Uterus (tissue), 4 donors: ENCODE measurements at places on chromosomes 6 and 20. TPM values are rescaled to one million over a fixed set of nuclear protein-coding genes. Genes with fewer than 3 reads are reported as not detected.

DNA sequence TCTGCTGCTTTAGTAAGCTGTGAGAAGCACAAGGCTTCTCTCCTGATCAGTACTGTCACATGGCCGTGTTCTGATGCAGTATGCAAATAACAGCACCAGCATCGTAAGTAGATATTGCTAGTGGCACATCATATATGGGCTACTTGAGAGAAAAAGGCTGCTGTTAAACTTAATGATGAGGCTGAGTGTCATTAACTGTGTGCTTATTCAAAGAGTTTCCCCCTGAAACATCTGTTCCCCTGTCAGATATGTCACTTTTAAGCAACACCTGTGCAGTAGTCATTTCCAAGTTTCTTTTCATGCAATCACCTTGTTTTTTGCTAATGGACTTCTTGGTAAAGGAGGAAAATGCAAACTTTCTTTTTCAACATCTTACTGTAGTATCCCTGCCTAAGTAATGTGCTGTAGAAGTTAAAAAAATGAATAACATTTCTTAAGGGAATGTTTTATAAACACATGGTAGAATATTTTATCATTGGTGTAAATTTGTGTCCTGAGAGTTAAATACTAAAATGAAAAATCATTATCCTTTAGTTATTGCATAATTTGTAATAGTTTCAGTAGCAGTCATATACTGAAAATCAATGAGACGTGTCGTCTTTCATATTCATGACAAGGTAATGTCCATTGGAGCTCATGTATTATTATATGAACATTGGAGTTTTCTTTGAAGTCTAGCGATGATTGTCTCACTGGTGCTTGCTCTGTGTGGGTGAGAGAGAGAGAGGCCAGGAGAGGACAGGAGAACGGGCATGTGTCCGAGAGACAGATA lies 366.3 kb downstream of the CDKAL1 start:
- no peak for DNase-seq
- H3K27ac ChIP-seq: no peak overlapping the region
- H3K27me3 ChIP-seq: no peaks in the 10 kb centered on the region
- no peaks in the 10 kb centered on the region for H3K4me1 ChIP-seq

GRCh38 chr6:52305948-52306767 lies 21.6 kb upstream of the MCM3 start:
- H3K27me3 ChIP-seq: no peaks in the 10 kb centered on the region
- H3K4me3 ChIP-seq: no peak overlapping the region
- no peaks in the 10 kb centered on the region for H3K4me1 ChIP-seq
- no peaks in the 10 kb centered on the region for H3K36me3 ChIP-seq
- peak overlapping the region; percentile 35 for H3K27ac ChIP-seq
- no peak for DNase-seq

GRCh38 chr6:143746202-143747119 lies 68.7 kb downstream of the PHACTR2 start:
- peaks cover 17% of the 10 kb centered on the region for H3K4me1 ChIP-seq
- peak overlapping the region; percentile 25 for H3K4me3 ChIP-seq
- H3K27me3 ChIP-seq: no peaks in the 10 kb centered on the region
- H3K27ac ChIP-seq: peak overlapping the region; percentile 82
- no peak for DNase-seq

Gene RPN2
- total RNA-seq: 86.8 TPM

DNA sequence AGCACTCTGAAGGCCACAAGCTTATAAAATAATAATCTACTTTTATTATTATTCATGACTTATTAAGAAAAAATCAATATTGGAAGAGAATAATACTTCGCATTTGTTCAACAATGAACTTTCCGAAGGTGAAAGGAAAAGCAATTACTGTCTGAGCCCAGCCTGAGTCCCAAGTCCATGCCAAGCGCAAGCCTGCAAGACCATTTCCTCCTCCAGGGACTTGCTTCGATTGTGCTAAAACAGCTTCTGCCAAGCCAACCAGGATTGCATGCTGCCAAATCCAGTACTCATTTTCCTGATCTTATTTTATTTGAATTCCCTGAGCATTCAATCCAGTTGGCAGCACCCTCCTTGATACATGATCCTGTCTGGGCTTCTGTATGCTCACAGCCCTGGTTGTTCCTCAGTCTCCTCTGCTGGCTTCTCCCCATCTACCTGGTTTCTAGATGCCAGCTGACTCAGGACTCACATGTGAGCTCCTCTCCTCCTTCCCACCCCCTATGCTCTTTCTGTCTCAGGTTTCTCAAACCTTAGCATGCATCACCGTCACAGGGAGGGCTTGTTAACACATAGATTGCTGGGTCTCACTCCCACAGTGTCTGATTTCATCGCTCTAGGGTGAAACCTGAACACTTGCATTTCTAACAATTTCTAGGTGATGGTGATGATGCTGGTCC lies 55.9 kb upstream of the PSMF1 start:
- no peak overlapping the region for H3K4me3 ChIP-seq
- no peak overlapping the region for H3K27ac ChIP-seq
- no peaks in the 10 kb centered on the region for H3K36me3 ChIP-seq
- DNase-seq: no peak

DNA sequence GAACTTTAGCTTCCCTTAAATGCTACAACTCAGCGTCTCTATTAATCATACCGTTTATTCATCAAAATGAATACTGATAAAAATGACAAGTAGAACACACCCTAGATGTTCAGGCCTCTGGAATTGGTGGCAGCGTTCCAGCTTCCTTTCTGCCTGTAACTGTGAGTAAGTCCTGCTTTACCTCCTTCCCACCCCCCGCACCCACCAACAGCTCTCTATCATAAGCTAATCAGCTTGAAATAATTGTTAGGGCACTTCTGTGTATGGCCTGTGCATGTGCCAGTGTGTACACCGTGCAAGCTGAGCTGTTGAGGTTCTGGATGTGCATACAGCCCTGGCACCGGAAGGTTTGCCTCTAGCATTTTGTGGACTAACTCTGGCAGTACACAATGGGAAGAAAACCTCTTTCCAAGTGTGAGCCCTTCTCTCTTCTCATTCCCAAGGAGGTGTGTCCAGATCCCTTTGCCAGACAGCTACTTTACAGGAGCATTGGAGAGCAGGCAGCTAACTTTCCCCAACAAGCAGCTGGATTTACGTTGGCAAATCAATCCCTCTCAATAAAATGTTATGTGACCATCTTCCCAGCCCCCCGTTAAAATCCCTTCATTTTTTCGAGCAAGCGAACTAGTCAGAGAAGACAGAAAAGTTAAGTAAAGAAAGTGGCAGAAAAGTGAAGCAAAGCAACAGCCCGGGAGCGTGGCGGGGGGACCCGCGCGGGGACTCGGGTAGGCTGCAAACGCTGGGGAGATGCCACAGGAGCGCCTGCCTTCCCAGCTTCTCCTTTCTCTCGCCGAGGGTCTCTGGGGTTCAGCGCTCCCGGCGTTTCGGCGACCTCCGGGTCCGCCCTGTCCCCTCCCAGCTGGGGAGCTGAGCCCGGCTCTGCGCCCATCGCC lies 803 bp upstream of the ADGRG6 start:
- no peaks in the 10 kb centered on the region for H3K36me3 ChIP-seq
- no peak overlapping the region for H3K27ac ChIP-seq
- no peaks in the 10 kb centered on the region for H3K27me3 ChIP-seq

- H3K27me3 ChIP-seq: no peaks in the 10 kb centered on the region
- no peak overlapping the region for H3K27ac ChIP-seq
- no peaks in the 10 kb centered on the region for H3K36me3 ChIP-seq
- H3K4me1 ChIP-seq: no peaks in the 10 kb centered on the region
Measured at GRCh38 chr20:36441416-36441815, 99.9 kb upstream of the MYL9 start.

GRCh38 chr6:139336488-139336887 lies 38.0 kb downstream of the CITED2 start:
- no peak for DNase-seq
- H3K27me3 ChIP-seq: no peaks in the 10 kb centered on the region
- H3K4me1 ChIP-seq: no peaks in the 10 kb centered on the region
- H3K4me3 ChIP-seq: no peak overlapping the region
- H3K27ac ChIP-seq: no peak overlapping the region
- H3K36me3 ChIP-seq: no peaks in the 10 kb centered on the region

Gene SGK2
- 0.77 TPM for total RNA-seq

GRCh38 chr6:37516076-37516919 lies 16.6 kb upstream of the CCDC167 start:
- H3K27ac ChIP-seq: no peak overlapping the region
- no peaks in the 10 kb centered on the region for H3K36me3 ChIP-seq
- no peak for DNase-seq
- H3K4me3 ChIP-seq: no peak overlapping the region
- H3K27me3 ChIP-seq: no peaks in the 10 kb centered on the region

GRCh38 chr6:8855411-8855810 lies 420.1 kb upstream of the SLC35B3 start:
- no peak overlapping the region for H3K4me3 ChIP-seq
- no peaks in the 10 kb centered on the region for H3K36me3 ChIP-seq
- H3K27ac ChIP-seq: no peak overlapping the region
- no peaks in the 10 kb centered on the region for H3K4me1 ChIP-seq

GRCh38 chr6:96923400-96923799 lies 1.1 kb upstream of the KLHL32 start:
- H3K36me3 ChIP-seq: no peaks in the 10 kb centered on the region
- no peaks in the 10 kb centered on the region for H3K4me1 ChIP-seq
- H3K4me3 ChIP-seq: no peak overlapping the region

DNA sequence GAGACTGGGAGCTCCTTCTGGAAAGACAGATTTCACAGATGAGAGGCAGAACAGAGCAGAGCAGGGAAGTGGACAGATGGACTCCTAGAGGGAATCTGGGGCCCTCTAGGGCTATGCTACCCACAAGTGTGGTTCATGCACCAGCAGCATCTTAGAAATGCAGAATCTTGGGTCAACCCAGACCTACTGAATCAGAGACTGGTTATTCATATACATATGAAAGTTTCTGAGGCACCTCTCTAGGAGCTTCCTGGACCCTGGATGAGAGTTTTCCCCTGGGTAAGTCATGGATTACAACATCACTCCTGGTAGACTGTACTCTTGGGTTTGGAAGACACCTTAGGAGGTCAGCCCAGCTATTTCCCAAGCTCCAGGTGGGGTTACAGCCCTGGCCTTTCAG lies 55.4 kb upstream of the SAYSD1 start:
- H3K36me3 ChIP-seq: no peaks in the 10 kb centered on the region
- DNase-seq: no peak
- no peaks in the 10 kb centered on the region for H3K27me3 ChIP-seq
- no peak overlapping the region for H3K4me3 ChIP-seq

Gene C20orf204
- not detected for total RNA-seq

- H3K36me3 ChIP-seq: no peaks in the 10 kb centered on the region
- H3K27me3 ChIP-seq: no peaks in the 10 kb centered on the region
- peak; percentile 91 for DNase-seq
- peak within 1 kb of the TSS; percentile 91 for H3K27ac ChIP-seq
Measured at GRCh38 chr20:33674294-33675135, at the start of gene NECAB3. NECAB3 (minus strand) TSS chr20:33674428; CDS start chr20:33674352, 76 bp downstream.

DNA sequence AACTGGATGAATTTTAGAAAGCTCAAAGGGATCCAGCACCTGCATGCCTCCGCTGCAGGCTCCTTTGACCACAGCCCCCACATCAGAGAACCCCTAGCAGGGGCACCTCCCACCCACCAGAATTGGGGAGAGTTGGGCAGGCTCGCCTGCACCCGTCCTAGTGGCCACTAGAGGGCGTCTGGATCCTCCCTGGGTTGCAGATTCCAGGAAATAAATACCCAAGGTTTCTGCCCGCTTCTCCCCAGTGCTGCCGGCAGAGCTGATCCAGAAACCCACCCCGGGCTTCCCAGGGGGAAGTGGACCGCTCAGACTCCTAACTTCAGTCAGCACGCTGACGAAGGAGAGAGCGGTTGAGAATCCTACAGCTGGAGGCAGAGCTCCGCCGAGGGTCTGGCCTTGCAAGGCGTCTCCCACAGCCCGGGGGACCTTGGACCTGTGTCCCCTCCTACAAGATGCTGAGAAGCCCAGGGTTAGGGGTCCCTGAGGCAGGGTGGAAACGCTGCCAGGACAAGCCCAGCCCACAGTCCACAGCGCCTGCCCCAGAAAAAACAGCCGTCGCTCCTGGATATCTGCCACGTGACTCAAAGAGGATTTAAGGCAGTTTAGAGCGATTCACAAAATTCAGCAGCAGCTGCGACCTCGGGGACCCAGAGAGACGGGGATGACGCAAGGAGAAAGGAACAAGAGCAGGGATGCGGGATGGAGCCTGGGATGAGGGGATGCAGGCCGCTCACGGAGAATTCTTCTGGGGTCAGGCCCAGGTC lies 32.6 kb upstream of the PHACTR3 start:
- H3K27ac ChIP-seq: peak overlapping the region; percentile 46
- peak overlapping the region; percentile 28 for H3K4me3 ChIP-seq
- no peaks in the 10 kb centered on the region for H3K36me3 ChIP-seq
- H3K27me3 ChIP-seq: peaks cover 10% of the 10 kb centered on the region

- DNase-seq: no peak
- H3K4me1 ChIP-seq: no peaks in the 10 kb centered on the region
- no peak overlapping the region for H3K27ac ChIP-seq
- no peak overlapping the region for H3K4me3 ChIP-seq
- no peaks in the 10 kb centered on the region for H3K36me3 ChIP-seq
- no peaks in the 10 kb centered on the region for H3K27me3 ChIP-seq
Measured at GRCh38 chr20:1528811-1529210, 28.7 kb downstream of the SIRPD start.

Gene ULBP3
- 0.61 TPM for total RNA-seq

Gene AKIRIN2
- 6.9 TPM for total RNA-seq

GRCh38 chr6:50847890-50848594 lies 29.4 kb downstream of the TFAP2B start:
- H3K36me3 ChIP-seq: no peaks in the 10 kb centered on the region
- no peak overlapping the region for H3K4me3 ChIP-seq

DNA sequence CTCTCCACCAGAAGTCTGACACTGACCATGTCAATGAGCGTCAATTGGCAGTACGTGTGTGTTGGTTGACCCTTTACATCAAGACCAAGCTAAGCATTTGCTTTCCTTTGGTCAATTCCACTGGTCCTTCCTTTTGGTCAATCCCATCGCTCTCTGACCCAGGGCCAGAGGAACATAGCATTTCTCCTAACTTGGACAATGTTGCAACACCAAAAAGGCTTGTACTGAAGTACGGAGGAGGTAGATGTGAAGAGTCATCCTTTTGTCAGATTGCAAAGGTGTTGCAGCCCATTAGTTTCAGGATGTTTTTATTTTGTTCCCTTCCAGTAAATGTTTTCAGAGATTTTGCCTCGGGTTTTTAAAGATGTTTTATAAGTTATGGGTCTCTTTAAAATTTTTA lies 24.6 kb downstream of the EDN1 start:
- H3K4me1 ChIP-seq: no peaks in the 10 kb centered on the region
- no peaks in the 10 kb centered on the region for H3K27me3 ChIP-seq
- H3K36me3 ChIP-seq: no peaks in the 10 kb centered on the region
- no peak overlapping the region for H3K4me3 ChIP-seq
- no peak for DNase-seq

Gene PCSK2
- total RNA-seq: not detected

GRCh38 chr20:36252511-36252910 lies 16.2 kb downstream of the AAR2 start:
- H3K4me3 ChIP-seq: no peak overlapping the region
- H3K27ac ChIP-seq: no peak overlapping the region
- no peak for DNase-seq
- H3K36me3 ChIP-seq: no peaks in the 10 kb centered on the region

GRCh38 chr6:13629459-13630116 lies 14.5 kb downstream of the NOL7 start:
- no peaks in the 10 kb centered on the region for H3K27me3 ChIP-seq
- DNase-seq: no peak
- no peaks in the 10 kb centered on the region for H3K36me3 ChIP-seq
